ENCODE measurements at places on chromosomes 13 and 19. TPM values are rescaled to one million over a fixed set of nuclear protein-coding genes. Genes with fewer than 3 reads are reported as not detected.
A peak's percentile ranks its signal among the peaks of the same experiment; 100 is the strongest.

DNA sequence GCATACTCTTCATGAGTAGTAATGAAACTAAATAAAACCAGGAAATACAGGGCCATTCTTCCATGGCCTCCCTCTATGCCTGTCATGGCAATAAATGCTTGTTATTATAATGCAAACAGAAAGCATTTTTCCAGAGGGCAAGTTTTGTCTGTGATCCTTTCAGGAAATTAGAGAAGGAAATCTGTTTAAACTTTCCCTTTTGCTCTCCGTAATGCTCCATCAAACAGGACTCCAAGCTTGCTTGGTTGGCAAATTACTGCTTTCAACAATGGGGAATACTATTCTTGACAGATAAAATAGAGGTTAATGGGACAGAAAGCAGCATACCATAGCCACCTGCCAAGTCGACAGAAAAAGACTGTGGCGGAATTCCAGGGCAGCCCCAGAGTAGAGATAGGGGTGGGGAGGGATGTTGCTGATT is 252.5 kb downstream of the LHFPL6 start:
- DNase-seq: no peak

- no peak for DNase-seq
Observed at GRCh38 chr13:77397636-77398035, 70.7 kb upstream of the MYCBP2 start.

- DNase-seq: no peak
Observed at GRCh38 chr13:110593430-110594130, 21.8 kb upstream of the NAXD start.

DNA sequence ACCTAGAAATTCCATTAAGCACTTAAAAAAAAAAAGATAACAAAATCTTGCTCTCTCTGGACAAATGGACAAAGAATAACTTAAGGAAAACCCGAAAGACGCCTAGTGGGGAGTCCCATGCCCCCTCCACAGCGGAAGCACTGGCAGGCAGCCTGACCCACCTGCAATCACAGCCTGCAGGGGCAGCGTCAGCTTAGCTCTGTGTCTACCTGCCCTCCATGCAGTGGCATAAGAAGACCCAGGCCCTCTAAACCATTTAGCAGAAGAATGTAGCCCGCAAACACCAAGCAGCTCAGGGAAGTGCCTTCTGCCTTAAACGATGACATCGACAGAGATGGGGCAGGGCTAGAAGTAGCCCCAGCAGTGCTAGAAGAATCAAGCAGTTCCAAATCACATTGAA is 36.0 kb downstream of the KCTD15 start:
- DNase-seq: peak; percentile 22

GRCh38 chr13:110118106-110118505 is 188.9 kb downstream of the COL4A1 start:
- DNase-seq: no peak

DNA sequence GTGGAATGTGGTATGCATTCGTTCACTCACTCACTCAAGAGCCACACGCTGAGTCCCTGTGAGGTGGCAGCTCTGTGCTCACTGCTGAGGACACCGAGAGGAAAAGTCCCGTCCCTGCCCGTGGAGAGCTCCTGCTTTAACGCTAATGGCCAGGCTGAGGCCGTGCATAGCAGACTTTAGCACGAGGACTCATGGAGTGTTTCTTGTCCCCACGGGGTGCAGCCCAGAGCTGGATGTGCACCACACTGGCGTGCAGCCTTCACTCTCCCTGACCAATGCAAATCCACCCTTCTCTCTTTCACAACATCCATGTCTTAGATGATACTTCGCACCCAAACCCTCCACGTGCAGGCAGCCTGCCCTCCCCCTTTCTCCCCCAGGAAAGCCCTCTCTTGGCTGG is 159.6 kb upstream of the ZNF536 start:
- DNase-seq: no peak

GRCh38 chr19:55175117-55175867 is 4.8 kb downstream of the SYT5 start:
- DNase-seq: no peak

GRCh38 chr13:31686670-31687425 is 52.5 kb upstream of the RXFP2 start:
- no peak for DNase-seq

DNA sequence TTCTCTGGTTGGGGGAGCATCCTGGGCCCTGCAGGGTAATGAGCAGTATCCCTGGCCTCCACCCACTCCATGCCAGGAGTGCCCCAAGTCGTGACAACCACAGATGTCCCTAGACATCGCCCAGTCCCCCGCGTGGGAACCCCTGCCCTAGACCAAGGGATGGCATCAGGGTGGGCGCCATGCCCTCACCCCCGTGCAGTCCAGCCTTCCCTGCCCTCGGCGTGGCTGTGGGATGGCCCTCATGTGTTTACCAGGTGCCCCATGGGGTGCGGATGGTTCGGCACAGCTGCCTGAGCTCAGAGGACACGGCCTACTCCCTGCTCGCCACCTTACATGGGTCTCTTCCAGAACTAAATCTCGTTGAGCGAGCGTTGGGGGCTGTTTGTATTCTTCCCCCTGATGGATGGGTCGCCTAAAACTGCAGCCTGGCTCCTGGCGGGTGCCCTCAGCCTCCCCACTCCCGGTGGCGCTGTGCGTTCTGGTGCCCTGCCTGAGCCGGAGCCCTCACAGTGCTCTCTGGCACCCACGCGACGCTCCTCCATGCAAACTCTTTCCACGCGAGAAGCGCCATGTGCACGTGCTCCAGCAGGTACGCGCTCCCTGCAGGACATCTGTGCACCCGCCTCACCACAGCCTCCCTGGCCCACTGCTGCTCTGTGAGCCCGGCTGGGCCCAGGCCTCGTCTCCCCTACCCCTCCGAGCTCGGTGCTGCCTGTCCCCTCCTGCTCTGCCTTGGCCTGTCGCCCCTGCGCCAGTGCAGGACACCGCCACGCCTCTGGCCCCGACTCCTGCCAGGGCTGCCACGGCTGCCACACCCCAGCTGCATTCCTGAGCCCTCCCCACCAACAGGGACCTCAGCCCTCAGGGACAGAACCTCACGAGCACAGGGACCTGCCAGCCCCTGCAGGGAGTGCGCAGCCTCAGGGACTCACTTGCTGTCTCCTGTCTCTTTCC is 145.0 kb downstream of the KDM4B start:
- no peak for DNase-seq

GRCh38 chr13:80336776-80337287 is 4.1 kb downstream of the SPRY2 start:
- no peak for DNase-seq

- DNase-seq: no peak
Observed at GRCh38 chr19:47762615-47763308, 15.7 kb upstream of the SELENOW start.

- no peak for DNase-seq
Observed at GRCh38 chr13:113616281-113616906, 31.8 kb downstream of the TFDP1 start.

DNA sequence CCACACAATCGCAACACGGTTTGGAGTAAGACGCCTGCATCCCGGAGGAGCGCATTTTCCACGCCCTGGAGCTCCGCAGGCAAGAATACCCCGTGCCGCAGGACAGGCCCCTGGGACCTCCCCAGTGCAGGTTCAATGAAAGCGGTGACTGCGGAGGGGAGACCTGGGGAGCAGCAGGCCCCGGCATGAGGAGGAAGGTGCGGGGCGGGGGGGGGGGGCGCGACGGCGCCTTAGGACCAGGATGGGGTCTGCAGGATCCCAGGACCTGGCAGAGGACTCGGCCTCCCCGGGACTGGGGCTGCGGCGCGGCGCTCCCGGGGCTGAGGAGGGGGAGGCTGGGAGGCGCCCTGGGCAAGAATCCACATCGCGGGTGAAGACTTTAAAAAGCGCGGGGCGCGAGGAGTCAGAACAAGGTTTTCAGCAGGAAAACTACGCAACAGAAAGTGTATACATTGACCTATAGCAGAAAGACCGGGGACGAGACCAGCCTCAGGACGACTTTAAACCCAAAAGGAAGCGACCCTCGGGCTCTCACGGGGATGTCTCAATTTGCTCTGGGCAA is 432 bp downstream of the ZNF611 start:
- no peak for DNase-seq

- no peak for DNase-seq
Observed at GRCh38 chr19:3577723-3578344, 5.1 kb downstream of the HMG20B start.

The GPX4 gene
- total RNA-seq: 190 TPM

The TNFSF13B gene
- 1.6 TPM for total RNA-seq

The PGPEP1 gene
- 24.3 TPM for total RNA-seq

The FAM174C gene
- total RNA-seq: 24.4 TPM
